ENCODE measurements at places on chromosomes 12 and 14.

GRCh38 chr12:50545213-50545612 is 40.4 kb downstream of the DIP2B start:
- DNase-seq, result no peak

DNA sequence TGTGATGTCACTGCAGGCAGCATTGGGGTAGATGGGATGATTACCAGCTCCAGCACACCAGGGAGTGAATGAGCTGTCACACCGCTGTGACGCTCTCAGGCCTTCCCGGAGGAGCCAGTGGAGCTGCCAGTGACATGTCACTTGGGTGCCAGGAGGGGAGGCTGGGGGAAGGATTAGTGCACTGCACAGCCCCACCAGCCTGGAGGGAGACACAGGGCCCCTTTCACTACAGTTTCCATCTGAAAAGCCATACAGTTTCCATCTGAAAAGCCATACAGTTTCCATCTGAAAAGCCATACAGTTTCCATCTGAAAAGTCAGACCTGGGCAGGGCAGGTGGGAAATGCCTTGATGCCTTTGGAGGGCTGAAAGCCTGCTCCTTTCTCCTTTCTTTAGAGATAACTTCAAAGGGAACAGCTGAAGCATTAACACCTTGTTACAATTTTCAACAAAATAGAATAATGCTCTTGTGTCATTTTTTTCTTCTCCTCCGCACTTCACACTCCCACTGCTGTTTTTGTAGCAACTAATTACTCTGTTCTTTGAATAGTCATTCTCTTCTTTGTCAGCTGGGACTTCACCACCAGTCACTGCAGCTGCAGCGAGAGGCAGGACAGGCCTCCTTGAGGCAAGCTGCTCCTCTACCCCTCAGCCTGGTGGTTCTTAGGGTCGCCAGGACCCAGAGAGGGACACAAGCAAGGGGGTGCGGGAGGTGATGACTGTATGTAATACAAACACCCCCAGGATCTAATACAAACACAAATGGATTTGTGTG is 256.9 kb upstream of the RGS6 start:
- DNase-seq, result no peak

DNA sequence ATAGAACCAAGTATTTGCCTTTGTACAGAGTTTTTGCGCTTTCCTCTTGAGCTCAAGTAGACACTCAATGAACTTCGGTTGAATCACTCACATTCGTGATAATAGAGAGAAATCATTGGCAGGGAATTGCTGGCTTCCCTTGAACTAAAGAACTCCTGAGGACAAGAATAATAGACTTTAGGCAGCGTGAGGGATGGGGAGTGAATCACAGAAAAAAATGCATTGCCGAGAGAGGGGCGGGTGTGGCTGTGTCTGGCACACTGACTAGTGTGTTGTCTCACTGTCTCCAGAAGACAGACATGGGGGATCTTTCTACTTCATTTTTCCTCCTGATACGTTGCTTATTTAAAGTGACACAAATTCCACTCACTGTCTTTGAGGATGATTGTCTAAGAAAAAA is 805.2 kb downstream of the BCL11B start:
- no peak for DNase-seq

DNA sequence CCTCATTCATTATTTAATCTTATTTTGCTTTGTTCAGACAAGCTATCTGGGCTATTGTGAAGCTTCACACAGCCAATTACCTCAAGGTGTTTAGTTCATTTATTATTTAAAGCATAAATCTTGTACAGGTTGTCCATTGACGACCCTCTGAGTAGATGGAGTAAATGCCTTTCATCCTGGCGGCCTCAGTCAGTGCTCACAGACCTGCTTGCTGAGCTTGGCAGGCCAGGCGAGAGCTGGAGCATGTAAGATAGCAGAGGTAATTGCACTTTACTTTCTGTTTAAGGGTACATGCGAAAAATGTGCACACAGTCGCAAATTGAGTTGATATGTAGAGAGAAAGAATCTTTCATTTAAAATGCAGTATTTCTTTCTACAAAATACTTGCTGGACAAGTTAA is 224.4 kb downstream of the NPAS3 start:
- DNase-seq, result no peak

DNA sequence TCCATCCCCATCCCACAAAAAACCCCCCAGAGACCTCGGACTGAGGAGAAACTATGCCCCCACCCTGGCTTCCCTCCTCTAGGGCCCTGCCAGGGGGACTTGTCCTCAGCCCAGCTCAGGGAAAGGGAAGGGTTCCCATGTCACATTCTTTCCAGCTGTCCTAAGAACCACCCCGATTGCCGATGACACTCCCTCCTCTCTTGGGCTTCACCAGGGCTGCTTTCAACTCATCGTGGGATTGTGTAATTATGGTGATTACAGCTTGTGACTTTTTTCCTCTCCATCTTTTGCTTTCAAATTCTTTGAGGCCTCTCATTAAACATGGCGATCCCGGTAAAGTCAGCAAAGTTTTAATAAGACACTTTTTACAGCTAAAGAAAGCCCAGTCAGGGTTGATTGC is 344.0 kb downstream of the DPF3 start:
- peak; percentile 72 for DNase-seq

GRCh38 chr14:23090254-23090636 is 4.7 kb downstream of the ACIN1 start:
- no peak for DNase-seq

DNA sequence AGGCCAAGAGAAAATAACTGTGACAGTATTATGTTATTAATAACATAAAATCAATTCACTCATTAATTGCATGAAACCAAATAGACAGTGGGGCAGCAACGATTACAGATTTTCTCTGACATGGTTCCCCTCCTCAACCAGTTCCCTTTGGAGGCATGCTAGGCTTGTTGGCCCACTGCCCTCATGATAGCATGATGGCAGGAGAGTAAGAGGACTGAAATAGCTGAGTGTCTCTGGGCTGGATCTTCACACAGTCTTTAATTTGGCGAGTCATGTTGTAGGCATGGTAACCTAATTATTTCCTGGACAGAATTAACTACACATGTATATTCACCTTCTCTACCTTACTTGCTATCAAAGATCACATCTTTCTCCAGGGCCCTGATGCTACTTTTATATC is 266.2 kb upstream of the PELI2 start:
- no peak for DNase-seq

DNA sequence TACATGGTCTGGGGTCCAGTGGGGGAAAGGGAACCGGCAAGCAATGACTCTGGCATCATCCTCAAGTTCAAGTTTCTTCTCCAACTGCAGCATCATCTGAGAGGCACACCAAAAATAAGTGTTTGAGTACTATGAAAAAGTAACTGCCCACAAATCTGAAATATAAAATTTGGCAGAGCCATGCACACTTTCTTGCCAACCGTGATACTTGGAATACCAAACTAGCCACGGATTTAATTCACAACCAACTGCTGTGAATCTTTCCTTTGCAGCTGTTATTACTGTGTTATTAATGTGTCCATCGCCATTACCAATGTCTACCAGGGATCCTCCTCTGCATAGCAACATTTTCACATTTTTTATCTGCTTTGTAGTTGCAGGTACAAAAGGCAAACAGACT is 74.6 kb downstream of the GXYLT1 start:
- DNase-seq, result no peak

GRCh38 chr14:70289138-70289537 is 70.3 kb downstream of the COX16 start:
- DNase-seq, result peak; percentile 46

DNA sequence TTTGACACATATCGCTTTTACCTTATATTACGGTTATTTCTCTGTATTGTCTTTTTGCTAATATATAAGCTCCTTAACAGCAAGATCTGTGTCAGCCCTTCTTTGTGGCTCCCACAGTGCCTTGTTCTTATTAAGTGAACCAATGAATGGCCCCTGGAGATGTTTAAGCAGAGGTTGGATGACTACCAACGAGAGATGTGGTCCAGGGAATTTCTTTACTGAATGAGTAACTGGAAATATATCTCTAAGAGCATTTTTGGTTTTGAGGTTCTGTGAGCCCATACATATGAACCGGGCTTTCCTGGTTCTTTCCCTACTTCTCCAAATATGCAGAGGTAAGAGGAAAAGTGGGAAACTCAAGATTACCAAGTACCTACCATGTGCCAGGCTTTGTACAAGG is 23.5 kb downstream of the CALCOCO1 start:
- peak; percentile 24 for DNase-seq

GRCh38 chr14:40410708-40411107 is 978.5 kb upstream of the FBXO33 start:
- no peak for DNase-seq

DNA sequence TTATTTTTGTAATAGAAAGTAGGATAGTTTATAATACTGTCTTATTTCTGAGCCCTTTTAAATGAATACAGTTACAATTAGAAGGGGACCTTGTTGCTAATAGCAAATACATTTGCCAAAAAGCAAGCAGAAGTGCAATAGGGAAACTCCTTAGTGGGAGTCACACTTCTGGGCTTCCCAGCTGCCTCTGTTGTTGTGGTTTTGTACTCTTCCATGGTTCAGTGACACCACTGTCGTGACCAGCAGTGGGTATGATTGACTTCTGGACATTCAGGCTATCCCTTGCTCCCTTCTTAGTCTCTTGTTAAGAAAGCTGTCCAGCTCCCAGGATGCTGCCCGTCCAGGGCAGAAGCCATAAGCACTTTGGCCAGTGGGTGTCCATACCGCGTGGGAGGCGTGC is 22.6 kb downstream of the TCTN1 start:
- peak; percentile 89 for DNase-seq

DNA sequence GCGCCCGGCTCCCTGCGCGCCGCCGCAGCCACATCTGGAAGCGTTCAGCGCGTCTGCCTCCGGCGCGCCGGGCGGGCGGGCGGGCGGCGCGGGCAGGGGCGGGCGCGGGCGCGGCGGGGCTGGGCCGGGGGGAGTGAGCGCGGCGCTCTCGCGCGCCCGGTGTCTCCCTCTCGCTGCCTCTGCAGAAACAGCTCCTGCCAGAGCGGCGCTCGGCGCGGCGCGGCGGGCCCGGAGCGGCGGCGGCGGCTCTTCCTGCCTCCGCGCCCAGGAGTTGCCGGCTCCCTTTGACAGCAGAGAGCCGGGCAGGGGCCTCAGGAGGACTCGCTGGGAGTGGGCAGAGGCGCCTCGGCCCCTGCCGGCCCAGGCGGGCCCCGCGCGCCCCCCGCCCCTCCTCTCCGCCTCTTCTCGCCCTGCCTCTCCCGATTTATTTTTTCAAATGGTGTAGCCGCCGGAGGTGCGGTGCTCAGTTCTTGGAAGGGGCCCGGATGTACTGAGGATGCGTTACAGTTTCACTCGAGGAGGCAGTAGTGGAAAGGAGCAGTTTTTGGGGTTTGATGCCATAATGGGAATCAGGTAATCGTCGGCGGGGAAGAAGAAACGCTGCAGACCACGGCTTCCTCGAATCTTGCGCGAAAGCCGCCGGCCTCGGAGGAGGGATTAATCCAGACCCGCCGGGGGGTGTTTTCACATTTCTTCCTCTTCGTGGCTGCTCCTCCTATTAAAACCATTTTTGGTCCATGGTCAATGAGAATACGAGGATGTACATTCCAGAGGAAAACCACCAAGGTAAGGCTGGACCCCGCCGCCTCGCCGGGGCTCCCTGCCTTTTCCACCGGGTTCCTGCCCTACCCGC is at the start of gene CACNA1C:
TSS of gene CACNA1C (plus strand) at position 162 of the 853 bp plus-strand sequence. CDS start at position 738, 576 bp downstream.
- DNase-seq, result no peak

- no peak for DNase-seq
These were observed 495.4 kb upstream of the TMEM132C start for GRCh38 chr12:127771546-127771945.

- no peak for DNase-seq
These were observed 9.3 kb downstream of the SLC48A1 start for GRCh38 chr12:47782372-47782770.

GRCh38 chr12:92288561-92288960 is 142.9 kb upstream of the BTG1 start:
- DNase-seq, result no peak

GRCh38 chr12:122182887-122183587 is at the start of gene LRRC43:
Gene LRRC43, plus strand, starts transcription at chr12:122183123. Its CDS starts 22 bp downstream, at chr12:122183145.
- DNase-seq, result peak; percentile 68

All from suppressor macrophage treated with lipopolysaccharide for 1 hour (primary cell).